ENCODE measurements at places on chromosomes 5 and 9. TPM values are rescaled to one million over a fixed set of nuclear protein-coding genes. Genes with fewer than 3 reads are reported as not detected.

GLRA1 gene
- not detected for polyA plus RNA-seq

ZNF618 gene
- polyA plus RNA-seq: 7.1 TPM

DDX4 gene
- 0.54 TPM for polyA plus RNA-seq

ADAMTS16 gene
- 1.3 TPM for polyA plus RNA-seq

ABCA1 gene
- polyA plus RNA-seq: 5.1 TPM

AIF1L gene
- polyA plus RNA-seq: 3.4 TPM

ARL10 gene
- polyA plus RNA-seq: 12.7 TPM

MYMK gene
- not detected for polyA plus RNA-seq

TSLP gene
- not detected for polyA plus RNA-seq

PCDHGA6 gene
- polyA plus RNA-seq: 0.09 TPM

ZNF883 gene
- polyA plus RNA-seq: 7.2 TPM

FOXD4L6 gene
- polyA plus RNA-seq: 2.3 TPM

HBEGF gene
- polyA plus RNA-seq: 6.7 TPM

ZFP2 gene
- polyA plus RNA-seq: 14.5 TPM

BSPRY gene
- not detected for polyA plus RNA-seq

MACROH2A1 gene
- 364 TPM for polyA plus RNA-seq

FOXD1 gene
- polyA plus RNA-seq: not detected

ENC1 gene
- polyA plus RNA-seq: 585 TPM

HEMGN gene
- polyA plus RNA-seq: not detected

FBXL7 gene
- 0.24 TPM for polyA plus RNA-seq

Data from neural cell (in vitro differentiated cells).